ENCODE measurements at places on chromosomes 16 and 17.

- no peak for DNase-seq
Measured at GRCh38 chr17:33366960-33367359, 73.9 kb upstream of the ASIC2 start.

- no peak for DNase-seq
Measured at GRCh38 chr16:70454222-70455034, at the start of gene FCSK. FCSK (plus strand) TSS chr16:70454595; CDS start chr16:70463191, 8,596 bp downstream.

DNA sequence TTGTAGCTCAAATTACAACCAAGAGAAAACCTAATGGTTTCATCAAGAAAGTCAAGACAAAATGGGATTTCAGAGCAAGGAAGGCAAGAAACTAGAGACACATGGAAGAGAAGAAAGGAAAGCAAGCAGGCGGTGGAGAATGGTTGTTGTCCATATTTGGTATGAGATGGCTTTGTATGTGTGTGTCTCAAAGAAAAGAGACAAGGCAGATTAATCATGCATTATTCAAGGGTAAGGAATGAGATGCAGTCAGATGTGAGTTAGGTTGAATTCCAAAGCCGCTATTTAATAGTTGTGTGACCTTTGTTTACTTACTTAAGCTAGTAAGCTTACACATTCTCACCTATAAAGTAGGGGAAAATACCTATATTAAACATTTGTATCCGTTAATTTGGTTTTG lies 1029.6 kb downstream of the CDH11 start:
- DNase-seq, result peak; percentile 70

DNA sequence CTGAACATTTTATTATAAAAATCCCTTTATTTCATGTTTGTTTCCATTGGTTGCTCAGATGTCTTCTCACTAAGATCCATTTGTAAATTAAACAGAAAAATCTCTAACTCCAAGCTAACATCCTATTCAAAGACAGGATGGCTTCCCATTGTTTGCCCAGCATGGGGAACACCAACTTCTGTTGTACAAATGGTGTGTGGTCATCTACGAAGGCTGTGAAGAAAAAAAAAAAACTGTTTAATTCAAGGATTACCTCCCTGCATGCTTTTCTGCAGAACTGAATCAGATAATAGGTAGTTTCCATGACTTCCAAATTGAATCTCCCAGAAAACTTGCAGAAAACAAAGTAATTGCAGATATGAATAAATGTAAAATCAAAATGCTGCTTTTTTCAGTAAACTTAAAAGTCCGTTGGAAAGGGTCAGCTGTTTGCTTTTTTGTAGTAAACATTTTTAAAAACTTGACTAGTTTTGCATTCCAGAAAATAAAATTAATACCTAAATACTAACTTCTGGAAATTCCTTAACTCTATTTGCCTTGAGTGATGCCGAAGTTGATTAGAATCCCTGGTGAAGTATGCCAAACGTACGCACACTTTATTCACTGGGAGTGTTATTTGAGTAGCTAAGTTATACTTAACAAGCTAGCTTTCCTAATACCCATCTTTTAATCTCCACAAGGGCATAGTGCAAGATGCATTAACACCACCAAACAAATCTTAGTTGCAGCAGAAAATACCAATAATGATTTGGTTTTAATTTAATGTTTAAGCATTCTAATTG lies 7.7 kb downstream of the SALL1 start:
- DNase-seq, result no peak

GRCh38 chr17:43634591-43635125 lies 27.1 kb downstream of the MEOX1 start:
- no peak for DNase-seq

DNA sequence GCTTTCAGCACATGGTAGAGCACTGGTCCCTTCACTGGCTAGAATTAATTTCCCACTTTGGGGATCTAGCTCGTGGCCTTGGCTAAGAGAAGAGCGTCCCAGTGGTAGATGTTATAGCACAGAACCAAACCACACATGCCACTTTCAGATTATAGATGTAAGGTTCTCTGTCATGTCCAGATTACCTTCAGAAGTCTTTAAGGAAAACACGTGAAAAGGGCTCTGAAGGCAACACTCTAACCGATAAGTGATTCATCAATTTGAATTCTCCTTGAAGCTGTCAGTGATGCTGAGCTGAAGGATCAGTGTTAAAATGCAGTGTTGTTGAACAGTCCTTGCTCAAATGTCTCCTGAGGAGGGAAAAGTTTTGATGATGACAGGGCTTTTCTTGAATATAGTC lies 43.5 kb upstream of the VPS4A start:
- DNase-seq, result no peak

DNA sequence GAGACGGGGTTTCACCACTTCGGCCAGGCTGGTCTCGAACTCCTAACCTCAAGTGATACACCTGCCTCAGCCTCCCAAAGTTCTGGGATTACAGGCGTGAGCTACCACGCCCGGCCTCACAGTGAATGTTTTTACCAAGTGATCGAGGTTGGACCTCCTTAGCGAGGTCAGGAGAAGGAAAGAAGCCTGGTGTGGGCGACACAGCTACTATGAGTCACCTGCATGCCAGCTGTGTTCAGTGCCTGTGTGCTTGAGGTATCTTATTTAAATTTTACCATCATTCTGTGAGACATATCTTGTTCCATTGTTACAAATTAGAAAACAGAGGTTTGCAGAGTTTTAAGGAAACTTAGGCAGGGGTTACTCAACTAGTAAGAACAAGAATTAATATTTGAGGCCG lies 174.8 kb upstream of the DYNLRB2 start:
- DNase-seq, result no peak

DNA sequence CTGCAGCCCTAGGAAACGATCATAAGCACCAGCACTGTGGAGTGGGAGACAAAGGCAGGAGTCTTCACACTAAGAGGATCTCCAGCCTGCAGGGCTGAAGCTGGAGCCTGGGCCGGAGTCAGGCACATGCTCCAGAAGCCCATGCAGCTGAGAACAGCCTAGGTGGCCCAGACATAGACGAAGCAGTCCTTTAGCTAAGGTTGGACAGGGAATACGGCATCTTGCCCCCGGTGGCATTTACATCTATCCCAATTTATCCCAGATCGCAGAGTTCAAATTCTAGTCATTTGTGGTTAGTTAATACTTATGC lies 13.9 kb downstream of the TSPOAP1 start:
- DNase-seq, result no peak

- DNase-seq, result no peak
Measured at GRCh38 chr16:83579436-83579835, 228.3 kb upstream of the HSBP1 start.

DNA sequence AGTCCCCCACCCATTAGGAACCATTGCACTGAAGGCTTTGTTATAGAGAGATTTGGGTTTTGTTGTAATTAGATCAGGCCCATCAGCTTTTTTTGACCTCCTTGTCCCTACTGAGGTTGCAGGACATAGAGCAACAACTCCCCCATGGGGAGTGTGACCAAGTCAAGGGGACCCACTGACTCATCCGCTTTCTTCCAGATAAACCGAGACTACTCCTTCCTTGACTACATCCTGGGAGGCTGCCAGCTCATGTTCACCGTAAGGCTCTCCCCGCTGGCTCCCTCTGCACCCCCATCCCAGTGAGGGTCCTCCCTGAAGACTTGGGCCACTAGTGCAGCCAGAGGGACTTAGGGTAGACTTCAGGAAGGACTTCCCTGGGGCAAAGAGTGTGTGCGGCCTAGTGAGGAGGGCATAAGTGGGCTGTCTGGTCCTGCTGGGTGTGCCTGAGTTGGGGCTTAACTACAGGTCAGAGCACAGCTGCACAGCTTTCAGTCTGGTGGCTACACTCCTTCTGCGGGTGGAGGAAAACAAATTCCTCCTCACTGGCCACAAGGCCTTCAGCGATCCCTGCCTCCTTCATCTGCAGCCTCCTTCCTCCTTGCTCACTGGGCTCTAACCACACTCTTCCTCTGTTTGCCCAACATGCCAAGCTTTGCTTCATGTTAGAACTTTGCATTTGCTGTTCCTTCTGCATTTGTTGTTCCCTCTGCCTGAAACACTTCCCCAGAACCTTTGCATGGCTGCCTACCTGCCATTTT lies 31.0 kb downstream of the CPNE2 start:
- no peak for DNase-seq

DNA sequence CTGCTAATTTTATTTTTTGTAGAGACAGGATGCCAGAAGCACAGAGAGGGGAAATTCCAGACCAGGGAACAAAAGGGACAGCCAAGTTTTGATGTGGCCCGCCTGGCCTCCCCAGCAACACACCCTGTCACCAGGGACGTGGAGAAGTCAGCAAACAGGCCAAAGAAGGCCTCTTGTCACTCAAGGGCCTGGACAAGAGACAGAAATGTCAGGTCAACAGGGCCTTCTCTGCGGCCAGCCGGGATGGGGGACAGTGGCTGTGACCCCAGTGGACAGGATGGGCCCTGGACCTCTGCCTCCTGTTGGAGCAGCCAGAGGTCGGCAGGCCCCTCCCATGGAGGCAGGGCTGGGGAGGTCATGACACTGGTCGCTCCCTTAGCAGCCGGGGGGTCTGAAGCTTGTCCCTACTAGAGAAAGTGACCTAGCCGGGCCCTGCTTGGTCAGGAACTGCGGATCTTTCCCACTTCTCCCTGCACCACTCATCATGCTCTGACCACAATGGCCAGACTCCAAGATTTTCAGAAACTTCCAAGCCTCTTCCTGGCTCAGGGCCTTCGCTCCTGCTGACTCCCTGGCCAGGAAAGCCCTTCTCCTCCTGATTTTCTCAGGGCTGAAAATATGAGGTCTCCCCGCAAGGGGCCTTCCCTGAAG lies 9.2 kb upstream of the TVP23A start:
- no peak for DNase-seq

DNA sequence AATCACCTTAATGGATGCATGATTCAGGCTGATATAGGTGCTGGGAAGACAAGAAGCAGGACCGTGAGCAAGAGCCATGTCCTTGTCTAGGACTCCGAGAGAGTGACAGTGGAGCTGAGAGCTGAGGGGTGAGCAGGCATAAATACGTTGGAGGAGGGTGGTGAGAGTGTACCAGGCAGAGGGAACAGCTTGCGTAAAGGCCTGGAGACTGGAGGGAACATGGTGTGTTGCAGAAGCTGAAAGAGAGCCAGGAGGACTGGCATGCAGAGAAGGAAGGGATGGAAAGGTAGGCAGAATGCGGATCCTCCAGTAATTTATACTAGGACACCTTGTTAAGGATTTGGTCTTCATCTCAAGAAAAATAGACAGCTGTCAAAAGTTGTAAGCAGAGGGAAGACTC lies 653.2 kb downstream of the HS3ST4 start:
- DNase-seq, result no peak

GRCh38 chr17:60036796-60037677 lies 41.7 kb downstream of the HEATR6 start:
- DNase-seq, result peak; percentile 26

DNA sequence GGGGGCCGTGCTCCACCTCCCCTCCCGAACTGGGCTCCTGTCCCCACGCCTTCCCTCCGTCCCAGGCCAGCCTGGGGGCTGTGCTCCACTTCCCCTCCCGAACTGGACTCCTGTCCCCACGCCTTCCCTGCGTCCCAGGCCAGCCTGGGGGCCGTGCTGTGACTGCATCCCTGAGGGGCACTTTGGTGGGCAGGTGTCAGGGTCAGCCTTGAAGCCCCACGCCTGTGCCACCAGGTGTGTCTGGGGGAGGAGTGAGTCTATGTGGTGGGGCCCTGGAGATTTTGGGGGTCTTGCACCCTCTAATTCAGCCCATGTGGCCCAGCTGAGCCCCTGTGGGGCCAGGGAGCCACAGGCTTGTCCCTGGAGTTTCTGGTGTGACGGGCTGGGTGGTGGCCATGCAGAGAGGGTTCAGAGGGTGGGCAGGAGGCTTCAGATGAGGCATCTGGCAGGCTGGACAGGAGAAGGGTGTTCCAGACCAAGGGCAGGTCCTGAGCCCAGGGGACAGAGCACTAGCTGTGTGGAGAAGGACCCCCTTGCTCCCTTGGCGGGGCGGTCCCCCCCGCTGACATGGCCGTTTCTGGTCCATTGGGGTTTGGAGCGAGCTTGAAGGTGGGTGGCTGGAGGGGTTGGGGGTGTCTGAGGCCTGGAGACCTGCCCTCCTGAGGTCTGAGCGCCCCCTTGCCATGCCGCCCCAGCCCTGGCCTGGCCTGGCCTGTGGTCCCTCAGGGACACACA lies 8.2 kb downstream of the NHERF2 start:
- no peak for DNase-seq

GRCh38 chr16:89191033-89191900 lies 9.1 kb downstream of the SLC22A31 start:
- no peak for DNase-seq

- no peak for DNase-seq
Measured at GRCh38 chr17:73623818-73624217, 20.4 kb downstream of the SDK2 start.

- DNase-seq, result no peak
Measured at GRCh38 chr17:70539132-70539924, 370.0 kb downstream of the KCNJ2 start.

- DNase-seq, result no peak
Measured at GRCh38 chr17:79087428-79088143, 13.0 kb downstream of the ENGASE start.

DNA sequence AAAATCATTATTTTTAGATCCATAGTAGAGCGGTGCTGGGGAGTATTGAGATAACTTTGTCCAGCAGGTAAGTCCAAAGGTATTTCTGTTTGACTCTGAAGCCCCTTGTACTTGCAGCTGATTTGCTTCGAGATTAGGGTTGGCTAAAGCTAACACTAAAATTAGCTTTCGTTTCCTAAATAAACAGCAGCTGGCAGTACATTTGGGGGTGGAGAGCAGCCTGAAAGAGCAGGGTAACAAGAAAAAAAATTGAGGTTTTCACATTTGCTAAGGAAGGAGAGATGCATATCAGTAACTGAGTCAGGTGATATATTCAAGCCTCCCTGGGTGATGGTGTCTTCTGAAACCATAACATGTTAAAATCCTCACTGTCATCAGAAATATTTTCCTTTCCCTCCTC lies 37.4 kb upstream of the TMC5 start:
- DNase-seq, result no peak

GRCh38 chr17:7237761-7238419 lies 1.4 kb downstream of the PHF23 start:
- DNase-seq, result no peak

DNA sequence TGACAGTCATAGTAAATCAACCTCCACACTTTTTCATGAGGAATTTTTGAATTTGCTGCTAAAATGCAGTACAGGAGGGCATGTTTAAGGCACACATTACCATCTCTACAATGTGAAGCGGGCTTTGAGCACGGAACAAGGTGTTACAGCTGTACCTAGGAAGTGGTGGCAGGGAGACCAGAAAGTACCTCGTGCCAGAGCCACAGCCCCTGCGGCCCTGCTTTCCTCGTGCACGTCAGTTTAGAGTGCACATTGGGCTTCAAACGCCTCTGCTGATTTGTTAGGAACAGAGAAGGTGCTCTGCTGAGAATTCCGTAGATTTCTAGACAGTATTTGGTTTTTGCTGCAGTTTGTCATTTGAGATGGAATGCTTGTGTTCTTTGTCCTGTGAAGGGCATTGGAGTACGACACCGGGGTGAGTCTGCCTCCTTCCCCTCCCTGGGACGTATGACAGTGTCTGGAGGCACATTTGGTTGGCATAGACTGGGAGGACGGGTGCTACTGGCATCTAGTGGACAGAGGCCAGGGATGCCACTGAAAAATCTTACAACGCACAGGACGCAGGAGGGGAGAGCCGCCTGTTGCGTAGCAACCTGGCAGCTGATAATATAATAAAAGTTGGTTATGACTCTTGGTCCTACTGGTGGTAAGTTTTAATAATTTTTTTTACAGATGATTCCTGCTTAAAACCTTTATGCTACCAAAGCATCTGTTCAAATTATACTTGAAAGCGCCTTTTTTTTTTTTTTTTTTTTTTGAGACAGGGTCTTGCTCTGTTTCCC lies 9.1 kb downstream of the FOXK2 start:
- DNase-seq, result no peak

Data from kidney epithelial cell (primary cell).